Forelimb muscle (tissue), 1 donor: ENCODE measurements at places on chromosomes 16 and 17. TPM values are rescaled to one million over a fixed set of nuclear protein-coding genes. Genes with fewer than 3 reads are reported as not detected.

- no peak for DNase-seq
Measured at GRCh38 chr17:6381526-6382465, 53.1 kb downstream of the AIPL1 start.

DNA sequence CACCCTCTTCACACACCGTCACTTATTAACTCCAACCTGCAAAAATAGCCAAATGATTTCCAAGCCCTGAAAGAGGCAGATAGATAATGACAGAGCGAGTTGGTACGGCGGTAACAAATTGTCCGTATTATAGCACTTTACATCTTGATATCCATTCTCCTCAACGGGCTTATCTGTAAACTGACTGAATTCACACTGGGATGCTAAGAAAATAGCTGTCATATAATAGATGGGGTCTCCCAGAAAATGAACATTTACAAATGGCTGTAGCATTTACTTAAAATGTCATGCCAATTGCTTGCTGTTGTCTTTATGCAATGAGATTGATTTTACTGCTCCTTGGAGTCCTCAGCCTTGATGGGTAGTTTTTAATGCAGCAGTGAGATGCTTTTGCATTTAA is 225.8 kb upstream of the SDK2 start:
- DNase-seq, result no peak

Gene SLC38A8
- polyA plus RNA-seq, result not detected

DNA sequence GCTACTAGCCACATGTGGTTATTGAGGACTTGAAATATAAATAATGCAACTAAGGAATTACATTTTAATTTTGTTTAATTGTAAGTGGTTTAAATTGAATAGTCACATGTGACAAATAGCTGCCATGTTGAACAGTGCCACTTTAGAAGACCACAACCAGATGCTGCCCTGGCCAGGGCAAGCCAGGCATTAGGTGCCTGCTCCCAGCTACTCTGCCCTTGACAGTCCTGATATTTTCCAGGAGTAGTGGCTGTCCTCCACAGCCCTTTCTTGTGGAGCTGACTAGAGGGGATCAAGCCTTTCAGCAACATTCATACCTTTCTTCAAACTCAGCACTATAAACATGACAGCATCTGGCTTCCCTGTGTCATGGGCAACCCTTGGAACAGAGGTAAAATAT is 31.0 kb downstream of the TMEM100 start:
- no peak for DNase-seq

DNA sequence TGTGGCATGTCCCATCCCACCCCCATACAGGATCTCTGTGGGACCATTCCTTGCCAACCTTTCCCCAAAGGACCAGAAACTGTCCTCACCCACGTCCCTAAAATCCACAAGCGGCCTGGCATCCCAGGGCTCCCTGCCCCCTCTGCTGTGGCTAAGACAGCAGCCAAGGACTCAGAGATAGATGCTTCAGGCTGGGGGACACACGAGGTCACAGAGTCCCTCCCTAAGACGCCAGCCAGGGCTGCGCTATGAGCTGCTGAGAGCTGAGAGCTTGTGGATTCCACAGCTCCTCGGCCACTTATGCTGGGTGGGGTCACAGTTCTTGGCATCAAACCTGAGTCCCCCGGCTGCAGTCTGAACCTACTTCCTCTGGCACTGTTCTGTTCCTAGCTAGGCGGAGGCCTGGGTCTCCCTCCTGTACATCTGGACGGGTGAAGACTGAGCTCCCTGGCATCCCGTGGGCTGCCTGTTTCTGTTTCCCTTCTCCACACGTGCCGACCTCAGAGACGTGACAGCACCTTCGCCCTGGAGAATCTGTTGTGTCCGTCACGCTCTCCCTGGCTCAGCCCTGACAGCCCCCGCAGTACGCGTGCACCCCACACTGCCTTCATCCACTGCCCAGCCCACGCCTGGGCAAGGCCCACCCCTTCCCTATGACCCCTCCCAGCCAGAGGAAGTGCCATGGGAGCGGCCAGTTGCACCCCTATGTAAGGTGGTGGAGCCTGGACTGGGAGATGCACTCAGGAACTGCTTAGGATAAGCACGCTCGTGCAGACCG is 61.2 kb downstream of the ENGASE start:
- no peak for DNase-seq

Gene WFDC1
- polyA plus RNA-seq, result 1.8 TPM

DNA sequence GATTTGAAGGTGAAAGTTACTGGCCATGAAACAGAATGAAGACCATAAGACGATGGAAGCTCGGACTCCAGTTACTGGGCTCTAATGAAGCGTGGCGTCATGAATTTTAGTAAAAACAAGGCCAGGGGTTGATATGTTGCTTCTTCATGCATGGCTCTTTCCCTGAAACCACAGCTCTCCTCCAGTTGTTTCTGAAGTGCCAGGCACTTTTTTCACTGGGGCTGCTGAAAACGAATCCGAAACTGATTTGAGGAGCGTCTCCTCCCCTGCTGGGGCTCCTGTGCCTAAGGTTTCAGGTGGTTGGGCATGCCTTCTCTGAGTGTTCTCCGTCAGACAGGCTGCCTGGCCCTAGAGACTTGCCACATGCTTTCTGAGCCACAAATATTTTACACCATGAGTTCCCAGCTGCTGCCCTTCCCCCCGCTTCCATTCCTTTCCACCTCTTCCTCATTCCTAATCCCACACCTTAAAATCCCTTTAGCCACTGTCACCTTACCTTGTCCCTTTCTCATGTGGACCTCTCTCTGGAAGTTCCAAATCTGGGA is 3.7 kb upstream of the MYL4 start:
- no peak for DNase-seq

DNA sequence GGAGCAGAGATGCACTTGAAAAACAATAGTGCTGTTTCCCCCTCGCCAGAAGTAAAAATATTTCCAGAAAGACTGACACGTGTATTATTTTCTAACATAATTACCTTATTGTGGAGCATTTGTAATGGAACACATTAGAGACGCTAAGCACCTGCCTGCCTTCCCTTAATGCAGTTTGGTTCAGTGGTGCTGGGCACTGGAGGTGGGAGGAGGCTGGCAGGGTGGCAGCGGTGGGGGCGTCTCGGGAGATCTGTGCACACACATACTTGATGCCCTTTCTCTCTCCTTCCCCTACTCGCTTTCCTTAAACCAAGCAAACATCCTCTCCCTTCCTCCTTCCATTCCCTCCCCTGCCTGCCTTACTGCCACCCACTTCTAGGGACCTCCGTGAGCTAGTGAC is 156.6 kb upstream of the SDK2 start:
- no peak for DNase-seq

Gene GNG13
- polyA plus RNA-seq, result not detected

Gene FOXF1
- not detected for polyA plus RNA-seq
